Tracheal epithelial cell (primary cell): ENCODE measurements at places on chromosomes 12 and 14. TPM values are rescaled to one million over a fixed set of nuclear protein-coding genes. Genes with fewer than 3 reads are reported as not detected.

GNPTAB gene
- total RNA-seq, result 17.5 and 20.0 TPM in 2 replicates

CLEC2B gene
- total RNA-seq, result 4.1 and 11.9 TPM in 2 replicates

GZMH gene
- total RNA-seq, result not detected in 2 replicates

HDAC7 gene
- 10.9 and 17.6 TPM in 2 replicates for total RNA-seq

KERA gene
- total RNA-seq, result not detected in 2 replicates

C12orf43 gene
- total RNA-seq, result 3.2 and 4.6 TPM in 2 replicates

ANKRD33 gene
- total RNA-seq, result not detected in 2 replicates

APOLD1 gene
- total RNA-seq, result 2.4 and 3.8 TPM in 2 replicates

RASSF9 gene
- 2.3 and 2.9 TPM in 2 replicates for total RNA-seq

SMIM41 gene
- total RNA-seq, result not detected in 2 replicates

BLTP3B gene
- 14.0 and 16.8 TPM in 2 replicates for total RNA-seq

DENR gene
- 28.8 and 31.3 TPM in 2 replicates for total RNA-seq

OGFOD2 gene
- 7.0 and 8.5 TPM in 2 replicates for total RNA-seq

KLHDC1 gene
- 0.43 and 0.72 TPM in 2 replicates for total RNA-seq

ASB2 gene
- under 0.01 and 1.9 TPM in 2 replicates for total RNA-seq

GSKIP gene
- total RNA-seq, result 101 and 103 TPM in 2 replicates

RTL1 gene
- not detected in 2 replicates for total RNA-seq

PTGER2 gene
- total RNA-seq, result 2.4 TPM in 1 of 2 replicates, not detected in the other

REC8 gene
- total RNA-seq, result 1.7 and 6.0 TPM in 2 replicates

FAM181A gene
- total RNA-seq, result not detected in 2 replicates

INHBC gene
- not detected in 2 replicates for total RNA-seq
